NT2/D1 (cell line): ENCODE measurements at places on chromosomes 5 and 9.

GRCh38 chr5:26737348-26738265, 300.8 kb downstream of the CDH9 start:
- no peak for DNase-seq

DNA sequence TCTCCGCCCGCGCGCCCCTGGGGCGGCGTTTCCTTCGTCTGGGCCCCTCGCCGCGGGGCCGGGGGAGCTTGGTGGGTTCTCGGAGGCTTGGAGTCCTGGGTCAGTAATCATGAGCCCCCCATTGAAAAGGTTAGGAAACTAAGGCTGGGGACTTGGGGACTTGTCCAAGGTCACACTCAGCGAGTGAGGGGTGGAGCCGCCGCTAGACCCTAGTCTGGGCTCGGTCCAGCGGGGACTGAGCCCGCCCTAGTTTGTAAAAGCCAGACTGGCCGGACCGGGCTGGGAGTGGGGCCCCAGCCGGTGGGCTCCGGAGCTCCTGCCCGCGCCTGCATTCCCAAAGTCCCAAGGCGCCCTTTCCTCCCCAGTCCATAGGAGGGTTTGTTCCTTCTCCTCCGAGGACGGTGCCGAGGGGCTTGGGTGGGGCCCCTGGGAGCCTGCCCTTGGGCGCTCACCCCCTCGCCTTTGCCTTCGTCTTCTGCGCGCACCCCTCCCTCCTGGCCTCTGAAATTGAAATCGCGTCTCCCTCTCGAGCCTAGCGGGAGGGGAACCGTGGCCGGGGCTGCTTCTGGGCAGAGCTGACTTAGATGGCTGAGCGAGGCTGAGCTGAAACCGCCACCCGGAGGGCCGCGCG, 995 bp downstream of the OLFM1 start:
- DNase-seq, result no peak

DNA sequence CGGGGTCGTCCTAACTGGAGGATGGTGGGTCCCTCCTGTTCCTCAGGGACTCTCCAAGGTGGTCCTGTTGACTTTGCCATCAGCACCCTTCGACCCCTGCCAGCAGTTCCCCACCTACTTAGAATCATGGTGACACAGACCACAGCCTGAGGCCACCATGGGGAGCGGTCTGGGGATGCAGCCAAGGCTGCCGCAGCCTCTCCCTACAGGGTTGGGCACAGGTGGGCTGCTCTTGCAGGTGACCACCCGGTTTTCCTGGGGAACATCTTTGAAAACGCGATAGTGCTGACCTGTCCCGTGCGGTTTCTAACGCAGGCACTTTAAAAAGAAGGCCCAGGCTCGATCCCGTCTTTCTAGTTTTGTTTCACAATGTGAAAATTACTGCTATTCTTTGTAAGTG, 12.7 kb upstream of the CEL start:
- no peak for DNase-seq

DNA sequence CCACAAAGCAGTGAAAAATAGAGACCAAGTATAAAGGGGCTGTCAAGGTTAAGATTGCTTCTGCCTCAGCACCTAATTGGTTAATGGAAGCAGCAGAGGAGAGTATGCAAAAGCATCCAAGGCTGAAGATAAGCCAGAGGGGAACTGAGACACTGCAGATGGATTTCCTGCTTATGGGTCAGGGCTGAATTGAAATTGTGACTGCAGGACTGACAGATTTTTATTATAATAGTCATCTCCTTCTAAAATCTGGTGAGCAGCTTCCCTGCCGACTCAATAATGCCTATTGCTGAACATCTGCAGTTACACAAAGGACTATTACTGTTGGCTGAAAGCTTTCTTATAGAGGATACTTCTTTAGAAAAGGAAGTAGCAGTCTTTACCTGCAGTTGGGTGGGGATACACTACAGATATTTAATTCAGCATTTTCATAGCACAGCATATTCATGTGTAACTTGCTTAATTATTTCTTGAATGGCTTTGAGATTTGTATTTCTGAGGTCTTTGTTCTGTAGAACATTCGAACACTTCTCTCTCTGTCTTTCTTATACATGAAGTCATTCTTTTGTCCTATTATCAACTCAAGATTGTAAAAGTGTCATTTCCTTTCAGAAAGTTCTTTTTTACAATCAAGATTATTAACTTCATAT, 363.0 kb upstream of the RIOK2 start:
- DNase-seq, result no peak

DNA sequence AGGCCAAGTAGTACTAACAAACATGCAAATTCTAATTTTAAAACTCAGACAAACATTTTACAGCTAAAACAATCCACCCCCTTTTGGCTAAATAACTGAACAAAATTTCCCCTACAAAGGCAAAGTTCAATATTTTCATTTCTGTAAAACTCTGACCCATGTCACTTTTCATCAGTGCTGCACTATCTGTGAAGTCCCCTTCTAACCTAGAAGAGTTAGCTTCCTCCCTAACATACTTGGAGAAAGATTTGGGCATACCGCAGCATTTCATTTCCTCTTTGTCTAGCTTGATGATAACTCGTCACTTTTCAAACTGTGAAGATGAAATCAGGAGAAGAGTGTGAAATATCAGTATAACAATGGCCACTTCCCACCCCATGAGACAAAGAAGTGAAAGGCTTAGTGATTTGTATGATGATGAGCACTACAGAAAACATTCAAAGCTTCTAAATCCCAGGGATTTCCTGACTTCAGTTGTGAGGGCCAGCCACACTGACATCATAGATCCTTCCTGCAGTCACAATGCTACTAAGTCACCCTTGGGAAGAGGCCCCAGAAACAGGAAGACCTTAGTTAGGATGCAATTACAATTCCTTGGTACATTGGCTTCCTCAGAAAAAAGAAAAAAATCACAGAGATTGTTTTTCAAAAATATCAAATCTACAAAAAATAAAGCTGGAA, at the start of gene FAM81B:
Gene FAM81B, plus strand, starts transcription at position 555 of the 681 bp plus-strand sequence. Its CDS starts 24 bp downstream, at position 579.
- no peak for DNase-seq

GRCh38 chr5:73311291-73312110, 137.1 kb downstream of the FOXD1 start:
- peak; percentile 68 for DNase-seq

- DNase-seq, result no peak
Measured at GRCh38 chr9:87259543-87260518, 237.8 kb upstream of the DAPK1 start.
